ENCODE measurements at places on chromosomes 1 and 21.

- DNase-seq: no peak
Observed at GRCh38 chr1:233338102-233338501, 10.6 kb downstream of the MAP3K21 start.

DNA sequence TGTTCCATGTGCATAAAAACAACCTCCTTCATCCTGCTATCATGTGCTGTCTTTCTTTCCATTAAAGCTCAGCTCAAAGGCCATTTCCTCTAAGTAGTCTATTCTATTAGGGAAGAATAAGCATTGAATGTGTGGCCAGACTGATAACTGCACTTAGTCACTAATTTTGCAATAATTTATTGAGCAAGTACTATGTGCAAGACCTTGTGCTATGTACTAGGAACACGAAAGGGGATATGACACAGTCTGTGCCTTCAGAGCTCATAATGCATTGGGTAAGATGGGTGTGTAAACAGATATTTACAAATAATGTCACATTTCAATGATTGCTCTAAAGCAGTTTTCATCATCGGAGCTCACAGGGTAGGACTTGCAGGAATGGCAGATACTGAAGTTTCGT lies 54.2 kb downstream of the NMNAT2 start:
- no peak for DNase-seq

DNA sequence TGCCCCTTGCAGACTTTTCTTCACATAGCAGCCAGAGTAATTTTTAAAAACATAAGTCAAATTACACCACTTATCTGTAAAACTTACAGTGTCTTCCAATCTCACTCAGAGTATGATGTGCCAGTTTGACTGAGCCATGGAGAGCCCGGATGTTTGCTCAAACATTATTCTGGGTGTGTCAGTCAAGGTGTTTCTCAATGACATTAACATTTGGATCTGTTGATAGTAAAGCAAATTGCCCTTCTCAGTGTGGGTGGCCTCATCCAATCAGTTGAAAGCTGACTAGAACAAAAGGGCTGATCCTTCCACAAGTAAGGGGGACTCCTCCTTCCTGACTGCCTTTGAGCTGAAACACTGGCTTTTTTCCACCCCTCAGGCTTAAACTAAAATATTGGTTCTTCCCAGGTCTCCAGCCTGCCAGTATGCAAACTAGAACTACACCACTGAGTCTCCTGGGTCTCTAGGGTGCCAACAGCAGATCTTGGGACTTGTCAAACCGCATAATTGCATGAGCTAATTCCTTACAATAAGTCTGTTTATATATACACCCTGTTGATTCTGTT lies 157.9 kb upstream of the CTTNBP2NL start:
- no peak for DNase-seq

- no peak for DNase-seq
Observed at GRCh38 chr1:11682799-11683198, 1.9 kb upstream of the MAD2L2 start.

GRCh38 chr1:200982071-200982945 lies 41.2 kb downstream of the KIF21B start:
- DNase-seq: no peak

- DNase-seq: no peak
Observed at GRCh38 chr1:74748960-74749359, 16.0 kb downstream of the TYW3 start.
